ENCODE measurements at places on chromosomes 2 and 18. TPM values are rescaled to one million over a fixed set of nuclear protein-coding genes. Genes with fewer than 3 reads are reported as not detected.

Gene REG1B
- not detected for total RNA-seq

Gene MDH1B
- 0.26 TPM for total RNA-seq

Gene IL1R2
- total RNA-seq = 17.0 TPM

Gene VWA3B
- 0.17 TPM for total RNA-seq

Gene CD226
- total RNA-seq = 5.8 TPM

Gene DUSP2
- total RNA-seq = 4.4 TPM

Gene CXCR4
- 45.2 TPM for total RNA-seq

Gene DSG3
- total RNA-seq = 0.12 TPM

Gene HYCC2
- total RNA-seq = 32.9 TPM

Gene AFF3
- 44.6 TPM for total RNA-seq

Measured in upper lobe of right lung (tissue), 1 donor.